ENCODE measurements at places on chromosomes 3 and 15.
A peak's percentile ranks its signal among the peaks of the same experiment; 100 is the strongest.

DNA sequence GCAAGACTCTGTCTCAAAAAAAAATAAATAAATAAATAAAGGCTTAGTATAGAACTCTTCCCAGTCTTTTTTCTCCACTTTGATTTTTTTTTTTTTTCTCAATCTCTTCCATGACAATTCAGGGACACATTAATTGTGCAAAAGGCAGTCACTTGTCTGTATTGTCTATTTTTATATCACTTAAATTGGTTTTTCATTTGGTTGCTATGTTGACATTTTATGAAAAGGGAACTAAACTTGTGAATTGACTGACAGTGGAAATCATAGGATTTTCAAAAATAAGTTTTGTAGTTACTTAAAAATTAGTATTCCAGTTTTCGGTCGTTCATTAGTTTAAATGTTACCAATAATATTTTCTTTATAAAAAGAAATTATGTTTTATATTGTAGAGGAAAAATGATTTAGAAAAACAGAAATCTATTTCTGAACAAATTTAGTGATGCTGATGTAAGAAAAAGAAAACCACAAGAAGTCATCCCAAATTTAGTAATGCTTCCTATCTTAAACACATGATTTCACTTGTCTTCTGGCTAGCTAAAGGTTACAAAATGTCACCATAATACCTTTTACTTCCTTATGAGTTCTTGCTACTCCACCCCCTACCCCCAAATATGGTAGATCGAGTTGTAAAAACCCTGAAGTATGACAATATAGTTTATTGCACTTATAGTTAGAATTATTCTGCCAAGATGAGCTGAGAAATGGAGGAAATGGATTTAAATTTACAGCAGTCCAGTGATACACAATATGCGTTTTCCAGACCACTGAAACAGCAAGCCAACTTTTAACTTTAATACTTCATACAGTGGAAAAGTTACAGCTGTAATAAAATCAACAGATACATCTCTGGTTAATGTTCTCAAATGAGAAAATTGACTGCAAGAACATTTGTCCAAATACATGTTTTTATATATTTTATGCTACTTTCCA, 37.0 kb downstream of the PPARG start:
- no peak for DNase-seq

DNA sequence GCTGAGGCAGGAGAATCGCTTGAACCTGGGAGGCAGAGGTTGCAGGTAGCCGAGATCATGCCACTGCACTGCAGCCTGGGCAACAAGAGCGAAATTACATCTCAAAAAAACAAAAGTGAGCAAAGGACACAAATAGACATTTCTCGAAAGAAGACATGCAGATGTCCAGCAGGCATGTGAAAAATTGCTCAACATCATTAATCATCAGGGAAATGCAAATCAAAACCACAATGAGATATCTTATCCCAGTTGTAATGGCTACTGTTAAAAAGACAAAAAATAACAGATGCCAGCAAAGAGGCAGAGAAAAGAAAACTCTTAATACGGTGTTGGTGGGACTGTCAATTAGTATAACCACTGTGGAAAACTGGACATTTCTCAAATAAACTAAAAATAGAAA, 20.9 kb downstream of the ASB7 start:
- DNase-seq: no peak

GRCh38 chr3:52891164-52891563, 6.2 kb downstream of the STIMATE start:
- no peak for DNase-seq

DNA sequence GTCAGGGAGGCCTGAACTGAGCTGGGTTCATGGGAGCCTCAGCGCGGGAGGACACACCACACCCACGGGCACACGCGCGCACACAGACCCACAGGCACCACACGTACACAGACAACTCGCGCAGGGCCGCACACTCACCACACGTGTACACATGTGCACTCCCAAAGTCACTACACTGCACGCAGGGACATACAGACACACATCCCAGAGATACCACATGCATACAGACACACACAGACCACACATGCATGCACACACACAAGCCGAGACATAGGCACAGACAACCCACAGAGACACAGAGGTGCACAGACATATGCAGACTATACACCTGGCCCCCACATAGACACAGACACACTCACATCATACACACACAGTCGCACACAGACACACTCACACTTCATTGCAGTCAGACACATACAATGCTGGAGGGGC, 1.1 kb upstream of the MGLL start:
- DNase-seq: no peak

GRCh38 chr3:115072265-115073021, 74.6 kb downstream of the ZBTB20 start:
- DNase-seq: no peak

GRCh38 chr3:126118591-126118990, 34.7 kb upstream of the SLC41A3 start:
- no peak for DNase-seq

GRCh38 chr3:42518800-42519567, 16.5 kb downstream of the VIPR1 start:
- DNase-seq: no peak

DNA sequence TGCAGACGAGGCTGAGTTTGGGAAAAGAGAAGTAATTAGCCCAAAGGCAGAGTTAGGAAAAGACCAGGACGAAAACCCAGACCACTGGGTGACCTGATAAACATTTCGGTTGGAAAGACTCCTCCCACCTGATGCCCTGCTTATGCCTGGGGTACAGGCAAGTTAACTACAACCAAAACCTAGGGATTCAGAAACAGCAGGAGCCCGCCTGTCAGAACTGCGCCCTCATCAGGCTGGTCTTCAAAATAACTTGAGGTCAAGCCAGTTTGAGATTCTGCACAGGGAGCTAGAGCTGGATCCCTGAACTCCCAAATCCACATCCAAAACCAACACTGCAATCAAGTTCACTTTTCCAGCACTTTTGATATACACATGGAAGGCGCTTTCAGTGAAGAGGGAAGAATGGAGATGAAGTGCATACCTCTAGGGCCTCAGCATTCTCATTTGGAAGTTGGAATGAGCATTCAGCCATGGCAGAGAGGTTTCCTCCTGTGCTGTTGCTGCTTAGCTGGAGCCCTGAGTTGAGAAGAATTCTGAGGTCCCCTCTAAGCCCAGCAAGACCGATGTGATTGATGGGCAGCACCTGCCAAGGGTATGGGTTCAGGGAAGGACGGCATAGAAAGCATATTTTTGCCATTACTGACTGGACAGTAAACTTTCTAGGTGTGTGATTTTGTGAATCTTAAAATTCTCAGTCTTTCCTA, 11.6 kb downstream of the TSEN2 start:
- DNase-seq: no peak

DNA sequence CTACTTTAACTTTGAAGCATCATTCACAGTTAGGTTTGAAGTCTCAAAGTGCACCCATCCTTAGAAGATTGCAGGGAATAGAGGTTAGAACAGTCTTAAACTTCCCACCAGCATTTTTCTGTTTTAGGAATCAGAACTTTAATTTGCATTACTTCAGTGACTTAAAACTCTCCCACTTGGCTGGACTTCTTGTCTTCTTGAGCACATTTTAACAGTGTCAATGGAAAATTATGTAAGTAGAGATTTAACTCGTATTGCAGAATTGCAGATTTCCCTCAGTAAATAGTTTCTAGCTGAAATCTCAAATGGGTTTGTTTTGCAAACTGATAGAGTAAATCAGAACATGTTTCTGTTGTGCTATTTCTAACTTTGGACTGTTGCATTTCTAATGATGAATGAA, 369.6 kb downstream of the OTOL1 start:
- no peak for DNase-seq

DNA sequence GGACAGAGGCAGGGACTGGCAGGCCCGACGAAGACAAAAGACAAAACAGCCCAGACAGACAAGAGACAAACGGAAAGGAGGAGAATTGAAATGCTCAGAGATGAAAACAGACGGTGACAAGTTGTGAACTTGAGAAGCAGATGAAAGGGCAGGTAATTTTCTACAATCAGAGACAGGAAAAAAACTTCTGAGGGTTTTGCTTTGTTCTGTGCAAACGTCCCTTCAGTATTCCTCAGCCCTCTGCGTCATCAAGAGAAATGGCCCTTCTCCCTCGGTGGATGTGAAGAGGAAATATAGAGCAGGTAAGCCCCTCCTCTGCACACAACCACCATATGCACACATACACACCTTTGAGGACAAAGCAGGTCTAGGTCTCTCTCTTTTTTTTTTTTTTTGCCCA, 206.6 kb downstream of the UACA start:
- no peak for DNase-seq

- no peak for DNase-seq
Observed at GRCh38 chr3:71831599-71831998, 46.7 kb upstream of the PROK2 start.

DNA sequence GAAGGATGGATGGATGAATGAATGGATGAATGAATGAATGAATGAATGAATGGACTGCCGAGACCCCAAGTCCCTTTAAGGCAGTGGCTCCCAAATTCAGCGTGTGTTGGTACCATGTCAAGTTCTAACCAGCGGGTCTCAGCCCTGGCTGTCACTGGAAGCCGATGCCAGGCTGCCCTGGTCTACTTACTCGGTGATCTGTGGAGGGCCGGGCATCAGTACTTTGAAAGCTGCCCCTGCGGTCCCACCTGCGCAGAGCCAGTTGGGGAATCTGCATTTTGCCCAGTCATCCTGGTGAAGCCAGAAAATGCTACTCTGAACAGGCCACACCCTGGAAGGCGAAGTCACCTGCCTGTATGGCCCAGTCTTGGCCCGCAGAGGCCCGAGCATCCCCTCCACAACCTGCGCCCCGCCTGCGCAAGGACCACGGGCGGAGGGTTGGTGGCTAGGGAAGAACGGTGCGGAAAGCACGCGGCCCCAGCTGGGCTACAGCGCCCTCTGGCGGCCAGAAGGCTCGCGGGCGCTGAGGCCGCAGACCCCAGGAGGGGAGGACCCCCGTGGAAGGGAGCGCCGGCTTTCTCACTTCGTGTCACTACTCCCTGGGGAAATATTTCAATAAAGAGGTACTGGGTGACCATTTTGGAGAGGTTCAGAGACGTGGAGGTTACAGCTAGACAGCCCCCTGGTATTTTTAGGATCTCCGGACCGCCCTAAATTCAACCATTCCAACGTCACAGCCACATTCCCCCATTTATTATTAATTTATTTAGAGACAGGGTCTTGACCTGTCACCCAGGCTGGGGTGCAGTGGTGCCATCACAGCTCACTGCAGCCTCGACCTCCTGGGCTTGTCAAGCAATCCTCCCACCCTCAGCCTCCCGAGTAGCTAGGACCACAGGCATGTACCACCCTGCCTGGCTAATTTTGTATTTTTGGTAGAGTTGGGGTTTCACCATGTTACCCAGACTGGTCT, 34.9 kb downstream of the PRKCD start:
- peak; percentile 52 for DNase-seq

DNA sequence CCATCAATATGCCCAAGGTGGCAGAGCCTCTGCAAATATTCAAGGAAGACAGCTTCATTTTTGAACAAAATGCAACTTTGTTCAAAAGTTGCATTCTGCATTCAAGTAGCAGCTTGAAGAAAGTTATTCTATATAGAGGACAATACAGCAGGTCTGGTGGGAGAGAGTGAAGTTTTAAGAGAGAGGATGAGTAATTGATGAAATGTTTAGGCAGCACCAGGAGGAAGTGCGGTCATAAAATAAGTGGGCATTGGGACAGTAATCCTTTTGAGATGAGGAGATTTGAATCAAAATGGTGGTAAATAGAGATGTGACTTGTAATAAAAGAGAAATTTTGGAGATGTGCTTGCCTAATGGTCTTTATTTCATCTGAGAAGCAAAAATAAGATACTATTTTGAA, 607.3 kb upstream of the ZNF385D start:
- no peak for DNase-seq

- DNase-seq: no peak
Observed at GRCh38 chr3:118102737-118103136, 931.9 kb downstream of the IGSF11 start.

DNA sequence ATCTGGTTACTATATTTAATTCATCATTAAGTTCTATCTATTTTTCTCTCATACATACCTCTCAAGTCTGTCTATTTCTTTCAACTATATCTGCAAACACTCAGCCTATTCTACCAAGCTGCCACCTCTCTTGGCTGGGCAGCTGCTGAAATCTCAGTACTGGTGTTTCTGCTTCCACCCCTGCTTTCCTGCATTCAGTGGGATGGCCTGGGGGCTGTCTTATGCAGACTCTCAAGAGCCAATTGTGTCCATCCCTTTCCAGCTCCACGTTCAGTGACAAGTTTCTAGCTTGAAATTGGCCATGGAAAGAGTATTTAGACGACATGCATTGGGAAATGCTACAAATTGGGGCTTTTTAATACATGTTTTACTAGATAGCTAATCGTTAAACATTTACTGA, 378.4 kb upstream of the DPPA4 start:
- DNase-seq: no peak

- DNase-seq: no peak
Observed at GRCh38 chr3:171640520-171641412, 169.5 kb downstream of the PLD1 start.

GRCh38 chr3:66795365-66795764, 202.7 kb upstream of the KBTBD8 start:
- no peak for DNase-seq

GRCh38 chr15:87477737-87478686, 778.5 kb downstream of the NTRK3 start:
- no peak for DNase-seq

- peak; percentile 34 for DNase-seq
Observed at GRCh38 chr3:56988458-56989168, 71.9 kb upstream of the SPATA12 start.

All from stimulated activated CD4-positive, alpha-beta T cell treated with anti-CD3 and anti-CD28 coated beads, Interleukin-15, amount 100 ng/mL, for 1 hour (primary cell).